Right renal pelvis (tissue), 4 donors: ENCODE measurements at places on chromosomes 2 and 18. TPM values are rescaled to one million over a fixed set of nuclear protein-coding genes. Genes with fewer than 3 reads are reported as not detected.

GRCh38 chr2:127535422-127535901 is at the start of gene MYO7B:
MYO7B (plus strand) TSS chr2:127535683; CDS start chr2:127559723, 24,040 bp downstream.
- peak; percentile 33 for DNase-seq

DNA sequence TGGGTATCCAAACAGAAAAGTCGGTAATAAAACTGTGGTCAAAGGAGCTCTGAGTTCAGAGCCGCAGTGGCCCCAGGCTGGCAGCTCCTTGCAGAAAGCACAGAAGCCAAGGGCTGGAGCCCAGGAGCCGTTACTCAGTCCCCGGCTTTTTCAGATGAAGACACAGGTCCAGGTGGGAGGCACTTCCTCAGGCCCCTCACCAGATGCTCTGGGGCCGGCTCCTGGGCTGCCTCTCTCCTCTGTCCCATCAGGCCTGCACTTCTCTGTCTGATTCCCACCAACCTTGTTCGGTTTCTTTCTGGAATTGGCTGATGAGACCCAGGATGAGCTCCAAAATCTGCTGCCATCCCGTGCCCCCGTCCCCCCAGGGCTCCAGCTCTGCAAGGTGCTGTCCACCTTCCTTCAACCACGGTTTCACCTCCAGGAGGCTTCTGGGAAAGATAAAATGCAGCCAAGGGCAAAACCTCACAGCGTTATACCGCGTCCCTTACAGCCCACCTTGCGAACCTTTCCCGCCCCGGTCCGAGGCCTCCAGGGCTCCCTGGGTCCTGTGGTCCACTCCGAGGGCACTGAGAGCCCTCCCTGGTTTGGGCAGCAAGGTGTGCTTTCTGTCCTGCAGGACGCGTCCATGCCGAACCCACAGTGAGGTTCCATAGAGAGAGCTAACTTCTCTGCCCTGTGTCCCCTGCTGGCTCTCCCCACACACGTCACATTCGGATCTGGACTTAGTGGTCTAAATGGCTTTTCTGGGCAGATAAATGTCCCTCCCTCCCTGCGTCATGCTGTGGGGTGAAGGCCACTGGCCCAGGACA is 102.9 kb downstream of the TPO start:
- DNase-seq: no peak

DNA sequence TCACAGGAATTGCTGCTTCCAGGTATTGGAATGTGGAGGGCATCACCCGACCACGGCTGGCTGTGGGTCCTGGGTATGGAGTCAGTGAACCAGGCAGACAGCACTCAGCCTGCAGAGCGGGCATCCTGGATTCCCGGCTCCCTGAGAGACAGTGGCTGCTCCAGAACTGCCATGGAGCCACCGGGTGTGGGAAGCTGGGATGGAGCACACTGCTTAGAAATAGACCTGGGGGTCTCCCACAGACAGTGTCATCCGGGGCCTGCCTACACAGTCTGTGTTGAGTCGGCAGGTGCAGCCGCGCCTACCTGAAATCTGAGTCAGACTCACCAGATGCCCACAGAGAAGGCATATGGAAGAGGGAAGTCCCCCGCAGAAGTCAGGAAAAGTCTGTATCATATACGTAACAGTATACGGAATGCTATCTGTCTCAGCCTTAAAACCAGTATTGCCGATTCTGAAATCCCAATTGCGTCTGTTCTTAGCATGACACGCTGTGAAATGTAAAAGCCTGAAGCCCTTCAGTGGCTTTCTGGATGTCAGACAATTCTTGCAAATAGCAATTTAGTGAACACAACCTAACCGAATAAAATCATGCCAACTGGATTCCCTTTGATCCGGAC is 509.7 kb upstream of the MYT1L start:
- no peak for DNase-seq

GRCh38 chr2:149058936-149059335 is 20.4 kb downstream of the LYPD6B start:
- DNase-seq: no peak

GRCh38 chr2:195538937-195539336 is 118.1 kb upstream of the SLC39A10 start:
- no peak for DNase-seq

The RAX gene
- not detected for polyA plus RNA-seq

The PXDN gene
- polyA plus RNA-seq: 175 TPM

The LOXHD1 gene
- 0.66 TPM for polyA plus RNA-seq
